ENCODE measurements at places on chromosomes 4 and X.

DNA sequence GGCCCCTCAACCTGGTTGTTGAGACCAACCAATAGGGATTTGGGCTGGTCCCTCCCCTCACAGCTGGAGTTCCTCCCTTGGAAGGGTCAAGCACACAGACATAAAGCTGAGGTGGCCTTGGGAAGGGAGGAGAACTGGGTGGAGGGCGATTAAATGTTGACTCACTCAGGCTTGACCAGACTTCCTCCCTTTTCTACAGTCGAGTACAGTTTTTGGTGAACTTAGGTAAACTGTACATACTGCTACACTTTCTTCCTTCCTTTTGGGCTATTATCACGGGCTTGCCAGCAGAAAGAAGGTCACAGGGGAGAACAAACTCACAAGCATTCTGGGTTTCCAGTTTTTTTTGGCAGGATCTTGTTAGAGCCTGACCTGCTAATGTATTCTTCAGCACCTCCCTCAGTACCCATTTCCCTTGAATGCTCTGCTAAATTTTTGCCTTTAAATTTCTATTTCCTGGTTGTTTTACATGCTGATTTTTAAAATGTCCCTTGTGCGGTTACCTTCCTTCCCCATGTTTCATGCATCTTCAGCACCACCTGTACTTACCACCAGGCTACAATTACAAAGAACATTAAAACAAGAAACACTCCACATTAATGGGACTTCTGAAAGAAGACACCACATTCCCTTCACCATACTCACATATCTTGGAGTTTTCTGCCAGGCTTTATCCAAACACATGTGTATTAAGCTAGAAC lies 135.2 kb upstream of the RASGEF1B start:
- DNase-seq = no peak

GRCh38 chr4:89314291-89314690 lies 6.7 kb upstream of the GPRIN3 start:
- no peak for DNase-seq

GRCh38 chr4:175716961-175717360 lies 95.1 kb downstream of the GPM6A start:
- DNase-seq = no peak

- DNase-seq = no peak
These were observed 1452.6 kb downstream of the PCDH7 start for GRCh38 chr4:32172761-32173160.

DNA sequence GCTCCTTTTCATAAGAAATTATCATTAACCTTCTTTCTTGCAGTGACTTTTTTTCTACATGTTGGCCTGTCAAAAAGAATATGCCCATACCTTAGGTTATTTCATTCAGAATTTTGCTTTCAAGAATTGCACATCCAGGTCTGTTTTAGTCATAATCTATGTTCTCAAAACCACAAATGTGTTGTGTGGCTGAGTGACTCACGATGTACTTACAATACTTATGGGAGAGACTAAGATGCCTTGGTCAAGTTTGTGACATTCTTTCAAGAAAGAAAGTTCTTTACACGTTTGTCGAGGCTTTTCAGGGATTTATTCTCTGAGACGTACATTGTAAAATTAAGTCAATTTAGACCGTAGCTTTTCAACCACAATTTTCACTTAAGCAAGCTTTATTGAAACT lies 396.7 kb downstream of the FSTL5 start:
- no peak for DNase-seq

Data from stimulated activated CD4-positive, alpha-beta T cell treated with anti-CD3 and anti-CD28 coated beads, Interleukin-12 subunit alpha, Interleukin-12 subunit beta, amount 100 ng/mL, for 4 hours (primary cell).